NCI-H1930 (cell line): ENCODE measurements at places on chromosomes 7 and 10.

- DNase-seq: no peak
These were observed 1116.9 kb upstream of the CELF2 start for GRCh38 chr10:9900751-9901150.

DNA sequence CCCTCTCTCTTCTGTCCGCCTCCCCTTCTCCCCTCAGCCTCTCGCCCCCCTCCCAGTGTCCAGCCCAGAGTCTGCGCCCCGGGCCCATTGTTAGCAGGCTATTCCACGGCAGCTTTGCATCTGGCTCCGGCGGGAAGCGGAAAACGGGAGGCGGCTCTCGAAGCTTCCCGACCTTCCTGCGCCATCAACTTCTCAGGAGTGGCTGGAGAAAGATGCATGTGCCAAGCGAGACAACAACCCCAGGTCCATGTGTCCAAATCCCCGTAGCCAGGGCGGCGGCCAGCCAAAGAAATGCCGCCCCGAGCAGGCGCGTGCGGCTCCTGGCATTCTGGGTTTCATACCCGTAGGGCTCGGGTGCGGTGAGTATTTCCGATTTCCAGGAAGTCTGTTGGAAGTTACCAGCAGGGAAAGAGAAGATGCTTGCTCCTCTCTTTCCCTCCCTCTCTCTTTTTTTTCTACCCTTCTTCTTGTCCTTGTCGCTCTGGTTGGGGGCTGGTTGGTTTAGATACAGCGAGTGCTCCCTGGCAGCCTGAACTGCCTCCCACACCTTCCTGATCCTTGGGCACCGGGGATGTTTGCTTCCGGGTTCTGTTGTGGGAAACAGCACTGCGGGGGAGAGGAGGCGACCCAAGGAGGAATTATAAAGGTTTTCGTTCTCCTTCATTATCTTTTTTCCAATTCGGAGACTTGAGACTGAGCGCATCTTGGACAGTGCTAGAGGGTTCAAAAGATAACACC is 1.2 kb upstream of the HOXA2 start:
- DNase-seq: no peak

DNA sequence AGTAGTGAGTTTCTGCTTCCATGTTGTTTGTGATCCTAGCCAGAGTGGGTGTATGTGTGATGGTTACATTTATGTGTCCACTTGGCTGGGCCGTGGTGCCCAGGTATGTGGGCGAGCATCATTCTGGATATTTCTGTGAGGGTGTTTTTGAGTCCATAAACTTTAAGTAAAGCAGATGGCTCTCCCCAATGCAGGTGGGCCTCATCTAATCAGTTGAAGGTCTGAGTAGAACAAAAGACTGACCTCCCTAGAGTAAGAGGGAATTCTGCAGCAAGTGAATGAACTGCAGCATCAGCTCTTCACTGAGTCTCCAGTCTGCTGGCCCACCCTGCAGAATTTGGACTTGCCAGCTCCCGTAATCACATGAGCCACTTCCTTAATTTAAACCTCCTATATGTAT is 571.9 kb downstream of the ACTR3B start:
- no peak for DNase-seq

DNA sequence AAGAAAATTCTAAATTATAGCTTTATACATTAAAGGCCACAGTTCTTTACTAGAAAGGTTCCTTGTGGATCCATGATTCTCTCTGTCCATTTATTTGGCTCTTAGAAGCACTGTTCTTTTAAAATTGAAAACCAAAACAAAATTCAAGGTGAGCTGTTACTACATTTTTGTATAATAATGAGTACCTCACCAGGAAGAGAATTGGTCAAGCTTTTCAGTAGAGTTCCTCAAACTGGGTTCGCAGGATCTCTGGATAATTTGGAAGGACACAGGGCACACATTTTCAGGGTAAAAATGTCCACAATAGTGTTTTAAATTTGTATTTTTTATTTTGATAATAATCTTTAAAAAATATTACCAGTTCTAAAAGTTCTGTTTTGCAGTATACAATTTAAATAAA is 93.0 kb downstream of the PPP1R3A start:
- no peak for DNase-seq

DNA sequence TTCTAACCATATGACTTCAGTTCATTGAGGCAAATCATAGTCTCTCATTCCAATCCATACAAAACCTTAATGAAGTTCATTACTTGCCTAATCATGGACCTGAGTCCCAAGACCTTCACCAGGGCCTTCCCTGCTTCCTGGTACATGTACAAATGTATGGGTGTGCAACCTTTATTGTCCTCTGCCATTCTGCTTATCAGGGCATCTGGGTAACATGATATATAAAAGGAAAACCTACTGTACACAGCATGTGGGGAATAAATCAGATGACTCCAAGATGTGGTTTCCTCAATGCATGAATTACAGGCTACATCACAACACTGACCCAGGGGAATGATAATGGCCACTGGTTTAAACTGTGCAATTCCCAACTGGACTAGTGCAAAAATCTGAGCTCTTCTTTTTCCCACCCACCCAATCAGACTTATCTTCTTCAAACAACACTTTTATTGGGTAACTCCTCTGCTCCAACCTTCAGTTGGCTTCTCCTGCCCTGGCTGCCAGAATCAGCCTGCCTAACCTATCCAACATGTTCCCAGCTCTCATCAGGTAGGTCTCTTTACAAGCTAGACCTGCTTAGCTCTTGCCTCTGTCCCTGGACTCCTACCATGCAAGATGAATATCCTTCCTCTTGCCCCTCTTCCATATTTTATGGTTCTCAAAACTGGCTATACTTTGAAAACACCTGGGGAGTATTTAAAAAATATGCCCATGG is 11.4 kb downstream of the GOT1 start:
- DNase-seq: no peak

- peak; percentile 95 for DNase-seq
These were observed 873 bp downstream of the GTF2I start for GRCh38 chr7:74658178-74659004.

GRCh38 chr7:138661069-138661635 is 40.0 kb downstream of the SVOPL start:
- DNase-seq: no peak

- DNase-seq: no peak
These were observed 66.1 kb downstream of the CALML3 start for GRCh38 chr10:5590816-5591215.

- DNase-seq: no peak
These were observed 262.5 kb upstream of the SORCS1 start for GRCh38 chr10:107427016-107427415.

DNA sequence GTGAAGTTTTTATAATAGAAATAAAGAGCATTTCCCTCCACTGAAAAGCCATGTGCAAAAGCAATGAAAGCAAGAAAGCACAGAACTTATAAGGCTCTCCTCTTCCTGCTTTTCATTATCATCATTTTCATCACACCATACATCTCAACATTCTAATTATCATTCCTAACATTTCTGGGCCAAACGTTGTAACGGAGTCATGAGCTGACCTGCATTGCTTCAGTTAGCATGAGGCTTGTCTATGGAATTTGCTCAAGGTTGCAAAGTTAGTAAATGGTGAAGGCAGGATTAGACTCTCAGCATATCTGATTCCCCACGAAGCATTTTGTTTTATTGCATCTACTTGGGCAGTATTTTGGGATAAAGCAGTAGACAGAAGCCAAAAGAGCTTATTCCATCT is 11.4 kb downstream of the SCIN start:
- DNase-seq: no peak

DNA sequence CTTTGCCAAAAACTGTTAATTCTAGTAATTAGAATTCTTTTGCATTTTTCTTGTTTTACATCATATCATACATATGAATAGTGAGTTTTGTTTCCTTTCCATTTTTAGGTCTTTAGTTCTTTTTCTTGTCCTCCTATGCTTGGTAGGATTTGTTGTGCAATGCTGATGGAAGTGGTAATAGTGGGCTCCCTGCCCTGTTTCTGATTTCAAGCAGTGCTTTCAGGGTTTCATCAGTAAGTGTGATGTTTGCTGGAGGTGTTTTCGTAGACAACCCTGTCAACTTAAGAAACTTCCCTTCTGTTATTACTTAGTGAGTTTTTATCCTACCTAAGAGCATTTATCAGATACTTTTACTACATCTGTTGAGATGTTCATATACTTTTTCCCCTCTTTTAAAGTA is 50.5 kb downstream of the CSGALNACT2 start:
- no peak for DNase-seq

DNA sequence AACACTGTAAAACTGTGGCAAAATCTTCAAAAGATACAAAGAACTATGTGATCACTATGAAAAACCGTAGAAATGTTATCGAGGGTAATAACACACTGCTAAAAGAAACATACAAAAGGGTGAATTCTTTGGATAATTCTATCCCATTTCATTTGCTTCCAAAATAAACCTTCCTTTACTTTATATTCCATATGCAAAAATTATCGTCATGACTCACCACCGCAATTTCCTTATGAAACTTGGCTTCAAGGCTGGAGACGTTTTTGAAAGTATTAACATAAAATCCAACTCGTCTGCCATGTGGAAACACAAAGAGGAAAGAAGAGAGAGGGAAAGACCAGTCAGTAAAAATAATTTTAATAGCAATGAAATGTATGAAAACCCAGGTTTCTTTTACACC is 165.2 kb downstream of the AMPH start:
- DNase-seq: no peak

DNA sequence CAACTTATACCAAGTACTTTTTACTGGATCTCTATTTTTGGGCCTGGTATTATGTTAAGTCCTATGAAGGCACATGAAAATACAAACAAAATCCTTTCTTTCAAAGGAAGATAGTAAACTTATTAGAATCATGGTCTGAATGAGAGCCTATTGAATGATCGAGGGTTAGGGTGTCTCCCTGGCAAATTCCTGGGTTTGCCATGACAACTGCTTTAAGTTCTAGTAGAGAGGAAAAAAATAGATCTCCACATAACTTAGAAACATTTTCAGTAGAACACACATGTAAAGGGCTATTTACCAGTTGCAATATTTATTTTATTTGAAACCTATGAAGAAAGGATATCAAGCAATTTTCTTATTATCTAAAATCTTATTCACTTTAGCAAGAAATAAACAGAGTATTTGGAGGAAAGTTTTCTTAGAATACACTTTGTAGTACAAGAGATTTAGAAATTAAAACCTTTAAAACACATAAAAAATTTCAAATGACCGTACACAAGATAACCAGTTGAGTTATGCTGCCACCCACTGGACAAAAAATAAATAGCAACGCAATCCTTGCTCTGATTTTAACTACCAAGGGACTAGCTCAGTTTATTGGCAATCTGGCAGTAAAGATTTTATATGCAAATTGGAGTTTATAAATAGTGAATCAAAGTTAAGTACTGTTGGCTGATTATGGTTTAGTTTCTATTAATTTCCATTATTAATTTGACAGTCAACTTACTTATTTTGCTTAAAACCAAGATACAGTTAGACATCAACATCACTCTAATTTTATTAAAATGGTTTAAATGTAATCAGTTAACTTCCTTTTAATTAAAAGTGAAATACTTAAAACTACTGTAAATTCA is 33.9 kb downstream of the CACUL1 start:
- peak; percentile 35 for DNase-seq

DNA sequence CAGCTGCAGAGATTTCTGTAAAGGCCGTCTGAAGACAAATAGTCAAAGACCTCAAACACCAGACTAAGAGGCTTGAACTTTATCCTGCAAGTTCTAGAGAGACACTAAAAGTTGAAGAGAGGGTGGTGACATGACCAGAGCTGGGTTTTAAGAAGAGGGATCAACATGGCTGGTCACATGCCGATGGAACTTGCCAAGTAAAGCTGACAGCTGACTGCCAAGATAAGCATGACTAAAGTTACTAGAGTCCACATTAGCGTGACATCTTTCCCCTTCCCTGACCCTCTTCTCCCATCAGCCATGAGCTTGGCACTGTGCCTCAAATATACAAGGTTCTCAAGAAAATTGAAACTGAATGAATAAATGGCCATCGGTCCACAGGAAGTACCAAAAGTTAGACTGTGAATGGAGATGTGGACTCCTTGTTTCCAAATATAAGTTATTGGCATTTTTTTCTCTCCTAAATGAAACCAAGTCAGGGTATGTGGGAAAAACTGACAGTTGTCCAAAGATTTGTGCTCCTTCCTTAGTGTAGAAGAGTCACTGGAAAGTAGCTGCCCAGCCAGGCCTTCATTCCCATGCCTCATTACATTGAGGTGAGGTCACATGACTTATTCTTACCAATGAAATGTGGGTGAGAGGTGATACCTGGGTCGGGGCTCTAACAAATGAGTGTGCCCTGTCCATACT is 24.5 kb downstream of the XPNPEP1 start:
- DNase-seq: no peak

GRCh38 chr7:130896898-130897514 is 163.0 kb upstream of the KLF14 start:
- DNase-seq: peak; percentile 31

DNA sequence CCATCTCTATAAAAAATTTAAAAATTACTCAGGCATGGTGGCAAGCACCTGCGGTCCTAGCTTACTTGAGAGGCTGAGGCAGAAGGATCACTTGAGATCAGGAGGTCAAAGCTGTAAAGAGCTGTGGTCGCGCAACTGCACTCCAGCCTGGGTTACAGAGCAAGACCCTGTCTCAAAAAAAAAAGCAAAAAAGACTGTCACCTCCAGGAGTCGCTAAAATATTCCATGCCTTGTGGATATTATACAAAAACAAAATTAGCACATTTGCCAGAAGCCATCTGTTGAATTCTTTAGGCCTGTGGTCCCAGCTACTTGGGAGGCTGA is 87.0 kb upstream of the SDK1 start:
- no peak for DNase-seq

GRCh38 chr10:16493884-16494536 is 27.7 kb downstream of the C1QL3 start:
- no peak for DNase-seq

GRCh38 chr10:14247377-14248116 is 83.2 kb downstream of the FRMD4A start:
- no peak for DNase-seq

- DNase-seq: no peak
These were observed 10.3 kb upstream of the RARRES2 start for GRCh38 chr7:150351587-150352194.

DNA sequence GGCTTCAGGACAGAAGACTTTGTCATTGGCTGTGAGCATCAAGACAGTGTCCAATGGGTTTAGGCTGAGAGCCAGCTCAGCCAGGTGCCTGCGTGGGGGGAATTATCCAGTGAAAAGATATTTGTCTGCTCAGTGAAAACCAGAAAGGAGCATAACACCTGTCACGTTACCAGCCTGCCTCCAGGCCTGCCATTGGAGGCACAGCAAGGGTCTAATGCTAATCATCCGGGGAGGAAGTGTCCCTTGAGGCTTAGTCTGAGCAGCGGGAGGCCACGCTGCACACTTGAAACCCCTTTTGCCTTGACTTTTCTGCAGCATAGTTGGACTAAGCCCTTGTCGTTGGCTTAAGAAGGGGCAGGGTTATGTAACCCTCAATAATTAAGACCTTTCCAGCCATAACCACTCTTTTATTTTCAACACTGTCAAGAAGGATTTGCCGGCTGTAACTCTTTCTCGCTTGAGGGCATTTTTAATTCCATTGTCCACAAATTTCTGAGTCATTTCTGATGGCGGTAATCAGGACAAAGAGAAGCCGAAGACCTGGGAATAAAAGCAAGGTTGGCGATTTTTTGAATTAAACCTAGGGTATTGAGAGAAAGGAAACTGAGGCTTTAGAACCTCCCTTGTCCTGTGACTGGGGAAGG is 639.6 kb upstream of the FOXK1 start:
- no peak for DNase-seq

- DNase-seq: no peak
These were observed 36.6 kb downstream of the RNLS start for GRCh38 chr10:88546497-88546896.
